Kasumi-1 (cell line): ENCODE measurements at places on chromosomes 6 and 20.

- DNase-seq, result peak; percentile 15
Measured at GRCh38 chr6:159687341-159687740, 5.7 kb downstream of the SOD2 start.

GRCh38 chr6:166977621-166978525, 21.3 kb upstream of the CEP43 start:
- DNase-seq, result no peak

- DNase-seq, result no peak
Measured at GRCh38 chr6:47267301-47267700, 42.4 kb downstream of the TNFRSF21 start.

DNA sequence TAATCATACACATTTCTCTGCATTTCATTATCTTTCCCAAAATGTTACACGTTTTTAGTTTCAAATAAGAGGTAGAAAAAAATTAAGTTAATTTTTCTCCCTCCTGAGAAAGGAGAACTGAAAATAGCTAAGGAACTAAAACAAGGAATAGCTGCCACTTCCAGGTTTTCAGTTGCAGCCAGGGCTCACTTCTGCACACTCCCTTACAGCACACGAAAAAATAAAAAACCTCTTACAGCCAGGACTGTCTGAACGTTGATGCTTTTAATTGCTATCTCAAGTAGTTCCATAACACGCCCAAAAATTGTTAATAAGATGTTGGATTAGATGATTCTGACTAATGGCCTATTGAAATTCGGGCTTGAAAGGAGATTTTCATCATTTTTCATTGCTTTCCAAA, 153.7 kb upstream of the THBS2 start:
- DNase-seq, result no peak

DNA sequence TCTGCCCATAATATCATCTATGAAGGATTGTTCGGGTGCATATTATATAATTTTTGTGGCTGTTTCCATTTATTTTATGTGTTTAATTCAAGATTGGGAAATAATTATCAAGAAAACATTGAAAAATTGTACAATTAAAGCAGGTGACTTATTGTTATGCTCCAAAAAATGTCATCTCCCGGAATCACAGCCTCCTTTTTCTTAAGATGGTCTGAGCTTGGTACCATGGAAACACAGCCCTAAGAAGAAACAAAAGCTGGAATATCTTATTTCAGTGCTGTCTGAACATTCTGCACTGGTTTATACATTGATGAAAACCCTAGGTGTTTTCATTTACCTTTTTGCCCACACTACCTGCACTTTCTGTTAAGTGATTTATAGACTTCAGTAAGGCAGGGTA, 367.2 kb downstream of the ARHGAP18 start:
- DNase-seq, result no peak

DNA sequence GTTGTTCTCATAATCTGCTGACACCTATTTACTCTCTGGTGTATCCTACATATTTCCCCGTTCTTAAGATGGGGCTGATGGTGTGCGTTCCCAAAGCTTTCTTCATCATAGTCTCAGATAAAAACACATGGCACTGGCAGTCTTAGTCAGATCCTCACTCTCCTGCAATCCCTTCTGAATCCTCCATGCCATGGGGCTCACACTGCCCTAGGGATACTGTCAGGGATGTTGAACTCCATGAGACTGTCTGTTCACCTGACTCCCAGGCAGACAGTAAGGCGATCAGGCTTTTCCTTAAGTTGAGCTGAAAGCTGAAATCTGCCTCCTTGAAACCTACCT, 76.0 kb downstream of the SLX4IP start:
- DNase-seq, result no peak

DNA sequence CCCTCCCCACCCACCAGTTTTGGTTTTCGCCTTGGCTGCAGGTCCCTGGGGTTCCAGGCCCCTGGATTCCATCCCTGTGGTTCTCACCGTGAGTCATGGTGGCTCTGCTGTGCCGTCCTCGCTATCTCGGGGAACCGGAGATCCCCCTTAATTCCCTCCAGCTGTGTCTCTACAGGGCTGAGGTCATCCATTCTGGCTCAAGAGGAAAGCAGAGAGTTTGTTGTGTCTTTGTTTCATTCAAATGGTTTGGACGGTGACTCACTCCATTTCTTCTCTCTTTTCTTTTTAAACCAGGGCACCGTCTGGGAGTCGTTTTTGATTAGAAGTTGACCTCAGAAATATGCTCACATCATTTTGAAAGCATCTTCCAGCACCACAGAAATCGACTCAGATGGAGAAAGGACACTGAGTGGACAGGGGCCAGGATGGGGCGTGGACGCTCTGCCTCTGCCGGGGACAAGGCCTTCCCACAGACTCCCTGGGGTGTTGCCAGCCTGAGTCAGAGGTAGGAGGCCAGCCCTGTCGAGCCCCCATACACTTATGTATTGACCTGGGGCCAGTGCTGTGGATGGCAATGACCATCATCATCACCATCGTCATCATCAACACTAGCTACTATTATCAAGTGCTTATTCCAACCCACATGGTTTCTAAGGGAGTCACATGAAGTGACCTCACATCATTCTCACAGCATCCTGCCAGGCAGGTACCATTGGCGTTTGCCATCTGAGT, 176.2 kb downstream of the NFATC2 start:
- no peak for DNase-seq

GRCh38 chr20:47115694-47116093, 221.1 kb downstream of the EYA2 start:
- DNase-seq, result no peak

DNA sequence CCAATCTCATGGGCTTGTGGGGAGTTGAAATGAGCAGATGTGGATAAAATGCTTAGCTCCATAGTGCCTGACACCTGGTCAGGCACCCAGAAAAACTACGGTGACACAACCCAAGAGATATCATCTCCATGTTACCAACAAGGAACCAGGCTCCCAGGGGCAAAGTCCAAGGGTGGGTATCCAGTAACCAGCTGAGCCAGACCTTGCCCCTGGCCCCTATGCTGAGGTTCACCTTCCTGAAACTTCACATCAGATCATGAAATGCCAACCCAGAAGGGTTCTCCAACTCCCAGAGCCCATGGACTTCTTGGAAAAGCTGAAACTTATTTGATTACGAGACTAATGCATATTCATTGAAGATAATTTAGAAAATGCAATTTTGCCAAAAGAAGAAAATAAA, 141.8 kb upstream of the KCNG1 start:
- no peak for DNase-seq

- DNase-seq, result no peak
Measured at GRCh38 chr6:105713474-105714118, 310.7 kb upstream of the PREP start.

DNA sequence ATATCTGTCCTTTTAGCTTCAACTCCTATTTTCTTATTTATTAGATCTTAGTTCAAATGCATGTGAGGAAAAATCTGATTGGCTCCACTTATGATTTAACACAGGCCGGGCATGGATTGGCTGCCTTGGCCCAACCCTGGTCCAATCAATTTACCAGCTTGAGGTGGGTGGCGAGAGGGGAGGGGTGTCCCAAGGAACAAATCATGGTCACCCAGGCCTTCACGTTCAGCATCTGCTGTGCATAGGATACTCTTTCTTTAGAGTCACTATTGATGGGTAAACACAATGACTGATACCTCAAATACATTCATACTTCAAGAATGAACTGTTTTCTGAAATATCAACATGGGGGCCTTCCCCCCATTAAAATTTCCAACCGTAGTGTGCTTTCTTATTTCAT, 14.9 kb upstream of the BACH2 start:
- no peak for DNase-seq

- DNase-seq, result no peak
Measured at GRCh38 chr6:125750692-125751333, 1.4 kb downstream of the HEY2 start.

GRCh38 chr20:46230801-46231282, 77.5 kb downstream of the CDH22 start:
- peak; percentile 24 for DNase-seq

DNA sequence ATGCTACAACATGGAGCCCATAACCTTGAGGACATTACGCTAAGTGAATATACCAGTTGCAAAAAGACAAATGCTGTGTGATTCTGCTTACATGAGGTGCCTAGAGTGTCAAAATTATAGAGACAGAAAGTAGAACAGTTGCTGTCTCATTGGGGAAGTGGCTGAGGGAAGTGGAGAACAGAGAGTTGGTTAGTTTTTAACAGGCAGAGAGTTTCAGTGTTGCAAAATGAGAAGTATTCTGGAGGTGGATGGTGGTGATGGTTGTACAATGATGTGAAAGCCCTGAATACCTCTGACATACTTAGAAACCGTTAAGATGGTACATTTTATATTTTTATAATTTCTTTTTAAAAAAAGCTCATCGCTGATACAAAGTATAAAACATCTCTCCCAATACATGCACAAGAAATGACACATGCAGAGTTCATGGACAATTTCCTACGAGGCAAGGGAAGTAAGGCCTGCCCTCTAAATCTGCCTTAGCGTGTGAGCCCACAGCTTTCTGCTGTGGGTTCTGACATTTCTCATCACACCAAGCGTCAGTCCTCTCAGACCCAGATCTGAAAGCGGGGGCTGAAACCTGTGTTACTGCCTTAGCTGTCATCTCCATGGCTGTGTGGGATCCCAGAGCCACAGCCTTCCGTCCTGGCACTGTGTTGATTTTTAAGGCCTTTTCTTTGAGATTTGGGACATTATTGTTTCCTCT, 126.0 kb downstream of the RNASET2 start:
- DNase-seq, result peak; percentile 47

- DNase-seq, result no peak
Measured at GRCh38 chr6:143079325-143079640, 18.6 kb downstream of the AIG1 start.

DNA sequence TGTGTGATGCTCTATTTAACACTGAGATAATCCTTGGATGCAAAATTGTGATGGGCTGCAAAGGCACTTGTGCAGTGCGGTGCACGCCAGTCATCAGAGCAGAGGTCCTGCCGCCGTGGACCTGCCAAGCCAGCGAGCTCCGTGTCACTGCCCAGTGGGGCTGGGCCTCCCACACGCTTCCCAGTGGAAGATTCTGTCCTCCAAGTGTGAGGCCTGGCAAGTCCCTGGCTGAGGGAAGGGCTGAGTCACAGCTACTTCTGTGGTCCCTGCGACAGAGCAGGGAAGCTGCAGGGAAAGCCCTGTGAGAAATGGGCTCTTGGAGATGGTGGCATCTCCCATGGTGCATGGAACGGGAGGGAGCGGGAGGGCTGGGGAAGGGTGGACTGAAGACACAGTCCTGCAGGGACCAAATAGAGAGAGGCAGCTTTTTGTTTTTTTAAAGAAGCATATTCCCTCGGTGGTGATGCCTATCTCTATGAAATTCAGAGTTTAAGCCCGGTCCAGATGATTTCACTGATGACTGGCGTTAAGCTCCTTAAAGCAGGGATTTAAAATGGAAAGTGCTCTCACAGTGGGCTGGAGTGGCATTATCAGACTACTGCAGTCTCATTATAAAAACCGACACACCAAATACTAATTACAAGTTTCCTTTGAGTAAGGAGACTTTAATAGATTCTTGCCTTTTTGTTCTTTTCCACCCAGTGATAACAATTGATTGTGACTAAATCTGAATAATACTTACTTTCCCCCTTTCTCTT, 413.7 kb downstream of the QKI start:
- DNase-seq, result no peak

GRCh38 chr20:49248301-49248700, 29.1 kb downstream of the DDX27 start:
- DNase-seq, result peak; percentile 31

GRCh38 chr6:19754686-19755085, 82.5 kb upstream of the ID4 start:
- no peak for DNase-seq

DNA sequence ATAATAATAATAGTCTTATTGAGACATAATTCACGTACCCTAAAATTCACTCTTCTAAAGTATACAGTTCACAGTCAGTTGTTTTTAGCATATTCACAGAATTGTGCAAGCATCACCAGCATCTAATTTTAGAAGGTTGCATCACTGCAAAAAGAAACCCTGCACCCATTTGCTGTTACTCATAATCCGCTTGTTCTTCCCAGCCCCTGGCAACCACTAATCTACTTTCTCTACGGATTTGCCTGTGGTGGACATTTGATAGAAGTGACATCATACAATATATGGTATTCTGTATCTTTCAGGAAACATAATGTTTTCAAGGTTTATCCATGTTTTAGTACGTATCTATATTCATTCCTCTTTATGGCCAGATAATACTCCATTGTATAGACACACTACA, 41.5 kb upstream of the FAM184A start:
- peak; percentile 15 for DNase-seq

- no peak for DNase-seq
Measured at GRCh38 chr6:43089874-43090558, 13.9 kb downstream of the PTK7 start.

GRCh38 chr6:89708316-89708715, 69.8 kb upstream of the LYRM2 start:
- no peak for DNase-seq

- DNase-seq, result peak; percentile 92
Measured at GRCh38 chr20:62678553-62678952, 30.1 kb upstream of the NTSR1 start.

DNA sequence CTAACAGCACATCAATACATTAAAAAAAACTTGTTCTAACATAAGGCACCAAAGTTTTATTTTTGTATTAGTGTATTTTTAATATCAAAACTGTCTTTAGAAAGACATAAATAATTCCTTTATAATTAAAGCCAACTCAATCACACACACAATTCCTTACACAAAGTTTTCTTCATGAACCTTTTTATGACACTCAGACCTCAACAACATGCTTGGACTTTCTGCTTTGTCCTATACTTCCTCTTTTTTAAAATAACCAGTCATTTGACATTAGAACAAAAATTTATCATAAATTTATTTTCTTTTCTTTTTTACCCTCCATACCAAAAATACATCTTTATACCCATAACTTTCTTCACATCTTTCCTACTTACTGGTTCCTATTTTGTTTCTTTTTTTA, 292.0 kb upstream of the ARID1B start:
- DNase-seq, result peak; percentile 73

DNA sequence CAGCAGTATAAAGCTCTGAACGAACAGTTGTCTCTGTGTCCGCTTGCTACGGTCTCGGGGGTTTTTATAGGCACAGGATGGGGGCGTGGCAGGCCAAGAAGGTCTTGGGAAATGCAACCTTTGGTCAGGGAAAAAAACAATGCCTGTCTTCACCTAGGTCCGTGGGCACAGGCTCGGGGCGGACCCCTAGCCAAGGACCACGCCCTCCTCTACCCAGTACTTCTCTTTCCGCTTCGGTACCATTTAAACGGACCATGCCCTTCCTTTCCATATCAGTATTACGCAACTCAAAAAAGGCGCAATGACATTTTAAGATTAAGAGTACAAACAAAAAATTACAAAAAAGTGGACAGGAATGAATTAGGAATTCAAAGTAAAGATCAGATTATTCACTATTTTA, 44.3 kb upstream of the SLC17A4 start:
- no peak for DNase-seq

GRCh38 chr20:60136645-60137401, 178.6 kb downstream of the CDH26 start:
- DNase-seq, result peak; percentile 50
